Osteoblast (primary cell): ENCODE measurements at places on chromosomes 7 and 10.
A peak's percentile ranks its signal among the peaks of the same experiment; 100 is the strongest.

- DNase-seq, result no peak
Observed at GRCh38 chr10:43155221-43155620, 17.0 kb downstream of the CSGALNACT2 start.

- no peak for DNase-seq
Observed at GRCh38 chr7:138957217-138957616, 24.0 kb downstream of the KIAA1549 start.

DNA sequence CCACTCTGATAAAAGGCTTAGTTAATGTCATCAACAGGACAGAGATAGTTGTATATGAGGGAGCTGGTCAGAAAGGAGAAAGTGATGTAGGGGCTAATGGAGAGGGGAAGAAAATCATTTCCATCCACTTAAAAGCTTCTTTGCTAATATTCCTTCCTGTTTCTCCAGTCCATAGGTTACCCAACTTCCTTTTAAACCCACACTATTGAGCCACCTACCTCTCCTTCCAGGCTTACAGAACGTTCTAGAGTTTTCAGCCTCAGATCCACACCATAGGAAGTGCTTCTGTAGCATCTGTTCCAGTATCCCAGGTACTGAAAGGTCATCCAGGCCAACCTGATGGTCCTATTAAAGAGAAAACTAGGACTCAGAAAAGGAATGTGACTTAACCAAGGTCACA lies 28.2 kb downstream of the STRIP2 start:
- no peak for DNase-seq

GRCh38 chr10:114711176-114711868 lies 53.2 kb upstream of the ABLIM1 start:
- no peak for DNase-seq

- DNase-seq, result peak; percentile 38
Observed at GRCh38 chr7:30994206-30995100, 30.7 kb downstream of the GHRHR start.

DNA sequence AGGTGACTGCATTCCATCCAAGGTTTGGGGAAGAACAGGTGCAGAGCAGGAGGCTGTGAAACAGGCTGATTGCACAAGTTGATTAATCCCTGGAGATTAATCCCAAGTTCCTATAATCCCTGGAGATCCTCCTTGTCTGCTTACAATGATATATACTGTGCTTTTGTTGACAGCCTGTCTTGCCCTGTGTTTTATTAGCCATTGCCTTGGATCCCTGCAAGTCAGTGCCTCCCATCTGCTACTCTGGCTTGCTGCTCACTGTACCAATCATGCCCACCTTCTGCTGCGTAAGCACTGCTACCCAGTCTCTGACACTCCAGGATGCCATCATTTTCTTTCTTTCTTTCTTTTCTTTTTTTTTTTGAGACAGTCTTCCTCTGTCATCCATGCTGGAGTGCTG lies 65.4 kb downstream of the ANKRD61 start:
- no peak for DNase-seq

- no peak for DNase-seq
Observed at GRCh38 chr10:47269294-47269693, 30.7 kb upstream of the GDF10 start.

DNA sequence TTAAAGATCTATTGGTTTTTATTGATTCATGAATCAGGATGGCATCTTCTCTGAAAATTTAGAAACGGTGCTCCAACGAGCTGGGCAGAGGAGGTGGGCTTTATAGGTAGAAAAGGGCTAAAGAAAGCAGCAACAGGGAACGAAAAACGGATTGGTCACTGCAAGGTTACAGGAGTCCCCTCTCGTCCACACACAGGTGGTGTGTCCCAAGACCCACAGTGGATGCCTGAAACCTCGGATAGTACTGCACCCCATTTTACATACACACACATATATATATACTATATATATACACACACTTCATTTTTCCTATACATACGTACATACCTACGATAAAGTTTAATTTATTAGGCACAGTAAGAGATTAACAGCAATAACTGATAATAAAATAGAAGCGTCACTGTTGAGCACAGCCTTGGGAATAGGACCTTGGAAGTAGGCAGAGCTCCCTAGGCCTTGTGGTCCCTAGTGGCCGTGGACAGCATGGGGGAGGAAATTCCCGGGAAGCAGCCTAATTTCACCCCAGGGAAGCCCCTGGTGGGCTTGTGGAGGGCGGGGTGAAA lies 737 bp upstream of the NUB1 start:
- DNase-seq, result peak; percentile 37

GRCh38 chr7:124457841-124458240 lies 307.8 kb downstream of the GPR37 start:
- no peak for DNase-seq

- DNase-seq, result no peak
Observed at GRCh38 chr10:29255104-29255503, 33.8 kb upstream of the LYZL1 start.

- no peak for DNase-seq
Observed at GRCh38 chr7:101959342-101959741, 141.9 kb downstream of the CUX1 start.

DNA sequence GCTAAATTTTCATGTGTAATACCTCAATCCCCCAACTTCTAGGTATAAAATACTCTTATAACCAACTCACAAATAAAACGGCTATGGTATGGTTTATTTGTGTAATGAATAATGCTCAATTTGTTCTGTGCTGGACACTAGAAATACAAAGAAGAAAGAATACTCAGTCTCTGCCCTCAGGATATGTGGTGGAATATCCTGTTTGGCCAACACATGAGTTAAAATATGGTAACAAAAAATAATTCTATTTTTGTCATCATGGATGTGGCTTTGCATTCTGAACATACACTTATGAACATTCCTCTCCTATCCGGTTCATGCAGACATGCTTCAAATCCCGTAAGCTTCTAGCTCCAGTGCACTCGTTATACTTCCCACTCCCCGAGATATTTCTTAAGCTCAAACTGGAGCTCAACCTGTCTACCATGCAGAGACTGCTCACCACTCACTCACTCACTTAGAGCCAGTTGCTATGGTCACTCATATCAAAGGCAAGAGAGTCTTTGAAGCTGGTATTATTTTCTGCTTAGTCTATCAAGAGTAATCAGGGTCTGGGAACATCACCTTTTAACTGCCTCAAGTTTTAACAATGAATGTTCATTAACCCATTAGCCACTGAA lies 53.8 kb upstream of the SLC16A12 start:
- DNase-seq, result no peak

DNA sequence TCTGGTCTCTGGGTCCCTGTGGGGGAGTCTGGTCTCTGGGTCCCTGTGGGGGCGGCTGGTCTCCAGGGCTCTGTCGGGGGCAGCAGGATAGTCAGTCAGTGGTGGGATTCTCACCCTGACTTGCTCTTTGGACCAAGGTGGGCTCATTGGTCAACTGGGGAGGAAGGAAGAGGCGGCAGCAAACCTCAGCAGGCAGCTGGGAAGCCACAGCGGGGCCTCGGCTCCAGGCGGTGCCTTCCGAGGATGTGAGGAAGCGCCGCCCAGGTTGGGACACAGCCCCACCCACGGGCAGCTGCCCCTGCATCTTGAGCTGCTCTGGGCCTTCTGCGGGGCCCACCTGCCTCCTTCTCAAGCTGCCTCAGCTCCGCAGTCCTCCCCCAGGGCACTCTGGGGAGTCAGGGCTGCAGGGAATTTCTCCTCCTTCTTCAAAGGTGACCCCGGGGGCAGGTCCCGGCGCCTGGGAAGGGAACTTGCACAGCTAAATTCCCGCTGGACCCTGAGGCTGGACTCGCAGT lies 20.4 kb upstream of the KNDC1 start:
- DNase-seq, result peak; percentile 30

DNA sequence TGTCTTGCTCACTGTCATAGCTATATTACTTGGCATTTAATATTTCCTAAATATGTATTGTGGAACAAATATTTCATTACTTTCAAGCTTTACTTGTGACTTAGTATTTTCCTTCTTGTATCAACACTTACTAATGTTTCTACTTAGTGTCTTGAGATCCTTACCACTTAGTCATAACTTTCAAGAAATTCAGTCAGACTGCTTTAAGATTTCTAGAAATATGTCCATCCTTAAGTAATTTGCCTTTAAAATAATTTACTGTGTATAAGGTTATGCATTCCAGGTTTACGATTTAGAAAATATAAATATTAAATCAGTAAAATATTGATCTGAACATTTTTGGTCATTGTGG lies 87.3 kb upstream of the CSTF2T start:
- no peak for DNase-seq

- DNase-seq, result no peak
Observed at GRCh38 chr10:12769323-12770044, 232.0 kb downstream of the CCDC3 start.

GRCh38 chr10:43680035-43680434 lies 31.4 kb upstream of the ZNF32 start:
- DNase-seq, result no peak

- DNase-seq, result peak; percentile 83
Observed at GRCh38 chr10:99788598-99789256, 6.3 kb downstream of the ABCC2 start.
